ENCODE measurements at places on chromosomes 11 and 22.
A peak's percentile ranks its signal among the peaks of the same experiment; 100 is the strongest.

- DNase-seq, result no peak
Observed at GRCh38 chr11:10298342-10298741, 4.3 kb upstream of the SBF2 start.

DNA sequence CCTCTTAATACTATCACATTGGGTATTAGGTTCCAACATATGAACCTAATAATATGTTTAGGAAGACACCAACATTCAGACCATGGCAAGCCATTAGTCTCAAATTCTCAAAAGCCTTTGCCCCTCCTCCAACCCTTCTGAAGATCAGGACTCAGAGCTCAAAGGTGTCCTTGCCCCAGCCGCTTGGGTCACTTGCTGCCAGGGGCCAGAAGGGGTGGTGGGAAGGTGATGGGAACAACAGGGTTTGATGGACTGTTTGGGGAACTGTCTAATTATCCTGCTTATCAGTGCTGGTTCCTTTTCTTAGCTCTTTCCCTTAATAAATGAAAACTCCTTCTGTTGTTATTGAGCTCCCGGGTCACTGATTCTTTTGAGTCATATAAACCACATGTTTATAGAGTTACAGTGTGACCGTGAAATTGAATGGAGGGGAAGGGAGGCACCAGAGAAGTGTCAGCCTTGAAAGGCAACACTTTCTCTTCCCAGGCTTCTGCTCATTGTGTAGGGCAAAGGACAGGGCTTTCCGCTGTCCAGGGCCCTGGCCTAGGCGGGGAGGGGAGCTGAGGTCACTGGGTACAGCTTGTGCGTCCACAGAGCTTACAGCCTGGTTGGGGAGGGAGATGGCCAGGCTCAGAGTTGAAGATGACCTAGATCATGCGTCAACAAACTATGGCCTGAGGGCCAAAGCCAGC is 105.1 kb downstream of the FBXO7 start:
- peak; percentile 52 for DNase-seq

- no peak for DNase-seq
Observed at GRCh38 chr11:64826578-64827450, 16.5 kb upstream of the MEN1 start.

GRCh38 chr22:17969701-17970113 is 54.7 kb downstream of the MICAL3 start:
- no peak for DNase-seq

DNA sequence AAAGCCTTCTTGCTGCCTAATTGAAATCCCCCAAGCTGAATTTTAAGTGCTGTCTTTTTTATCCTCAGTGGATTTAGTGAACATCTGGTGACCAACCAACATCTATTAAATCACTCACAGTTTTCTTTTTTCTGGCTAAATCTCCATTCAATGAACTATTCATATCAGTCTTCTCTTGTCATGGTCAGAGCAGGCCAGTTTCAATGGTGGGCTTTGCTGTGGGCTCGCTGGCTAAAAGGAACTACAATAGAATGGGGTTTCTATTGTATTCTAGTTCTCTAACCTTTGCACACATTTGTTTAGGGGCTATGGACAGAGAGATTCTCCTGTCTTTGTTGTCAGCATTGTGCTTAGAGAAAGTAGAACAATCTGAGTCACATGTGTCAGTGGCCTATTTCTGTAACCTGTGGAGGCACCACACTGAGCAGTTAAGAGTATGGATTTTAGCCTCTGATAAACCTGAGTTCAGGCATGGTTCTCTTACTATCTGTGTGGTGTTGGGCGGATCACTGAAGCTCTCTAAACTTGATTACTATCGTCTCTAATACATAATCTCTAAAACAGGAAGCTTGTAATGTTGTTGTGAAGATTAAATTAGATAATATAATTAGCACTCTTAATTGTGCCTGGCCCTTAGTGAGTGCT is 94.2 kb upstream of the CADM1 start:
- DNase-seq, result no peak

DNA sequence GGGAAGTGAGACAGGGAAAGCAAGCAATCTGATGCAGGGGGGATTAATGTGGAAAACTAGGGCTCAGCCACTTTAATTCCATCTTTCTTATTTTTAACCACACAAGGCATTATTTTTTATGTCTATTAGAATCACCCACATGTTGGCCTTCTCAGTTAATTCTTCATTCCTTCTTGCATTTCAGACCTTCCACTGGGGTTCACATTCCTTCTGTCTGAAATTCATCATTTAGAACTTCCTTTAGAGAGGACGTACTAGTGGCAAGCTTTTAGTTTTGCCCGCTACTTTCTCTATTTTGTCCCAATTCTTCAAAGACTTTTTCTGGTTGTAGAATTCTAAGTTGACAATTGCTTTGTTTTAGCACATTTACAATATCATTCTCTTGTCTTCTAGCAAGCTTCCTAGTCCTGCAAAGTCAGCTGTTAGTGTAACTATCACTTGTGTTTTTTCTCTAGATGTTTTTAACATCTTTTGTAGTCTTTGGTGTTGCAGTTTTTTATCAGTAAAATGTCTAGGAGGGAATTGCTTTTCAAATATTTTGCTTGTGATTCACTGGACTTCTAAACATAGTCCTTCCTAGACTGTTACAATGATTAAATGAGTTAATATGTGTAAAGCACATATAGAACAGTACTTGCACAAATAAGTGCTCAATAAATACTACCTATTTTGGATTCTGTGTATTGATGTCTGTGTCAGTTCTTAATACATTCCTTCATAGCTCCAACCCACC is 5.5 kb upstream of the NNMT start:
- no peak for DNase-seq

- DNase-seq, result no peak
Observed at GRCh38 chr11:15347969-15348734, 233.4 kb downstream of the INSC start.

DNA sequence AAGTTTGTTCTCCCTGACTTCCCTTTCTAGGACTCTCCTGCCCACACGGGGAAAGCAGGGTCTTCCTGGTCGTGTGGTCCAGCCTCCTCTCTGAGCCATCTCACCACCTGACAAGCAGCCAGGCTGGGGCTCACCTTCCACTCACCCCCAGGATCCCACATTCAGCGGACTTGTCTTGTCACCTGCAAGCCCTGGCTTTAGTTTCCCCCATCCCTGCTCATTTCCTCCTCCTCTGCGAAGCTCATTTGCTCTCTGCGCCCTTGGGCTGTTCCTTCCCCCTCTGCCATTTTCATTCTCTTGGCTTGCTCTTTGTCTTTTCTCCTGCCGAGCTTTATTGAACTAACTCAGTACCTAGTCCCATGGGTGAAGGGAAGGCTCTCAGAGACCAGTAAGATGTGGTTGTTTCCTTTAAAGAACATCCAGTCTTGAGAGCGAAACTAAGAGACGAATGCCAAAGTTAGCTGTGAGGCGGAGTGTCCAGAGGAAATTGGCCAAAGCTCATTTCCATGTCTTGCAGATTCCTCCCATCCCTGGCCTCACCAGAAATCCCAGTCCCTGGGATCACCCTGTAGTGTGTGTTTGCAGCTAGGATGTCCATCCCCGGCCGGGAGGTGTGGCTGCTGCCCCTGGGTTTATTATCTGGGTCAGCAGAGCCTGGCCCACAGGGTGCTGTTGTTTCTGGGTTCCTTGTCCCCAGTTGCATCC is 2.0 kb downstream of the ST14 start:
- DNase-seq, result no peak

- DNase-seq, result no peak
Observed at GRCh38 chr22:37906364-37907008, 389 bp downstream of the MICALL1 start.

DNA sequence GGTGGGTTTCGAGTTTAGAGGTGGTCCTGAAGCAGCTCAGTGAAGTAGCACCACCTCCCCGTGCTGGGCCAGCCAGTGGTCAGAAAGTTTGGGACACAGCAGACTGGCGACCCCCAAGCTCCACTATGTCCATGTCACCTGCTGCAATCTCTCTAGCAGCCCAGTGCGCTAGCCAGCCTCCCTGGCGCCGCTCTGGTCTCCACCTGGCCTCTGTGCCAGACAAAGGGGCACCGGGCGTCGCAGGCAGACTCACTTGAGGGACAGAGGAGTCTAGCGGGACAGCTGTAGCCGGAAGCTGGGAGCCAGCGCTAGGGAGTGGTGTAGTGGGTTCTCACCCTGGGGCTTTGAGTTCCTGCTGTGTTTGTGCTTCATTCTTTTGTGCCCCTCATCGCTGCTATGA is 25.5 kb downstream of the MYBPC3 start:
- DNase-seq, result peak; percentile 27

GRCh38 chr11:120219232-120219937 is 8.6 kb downstream of the OAF start:
- DNase-seq, result no peak

DNA sequence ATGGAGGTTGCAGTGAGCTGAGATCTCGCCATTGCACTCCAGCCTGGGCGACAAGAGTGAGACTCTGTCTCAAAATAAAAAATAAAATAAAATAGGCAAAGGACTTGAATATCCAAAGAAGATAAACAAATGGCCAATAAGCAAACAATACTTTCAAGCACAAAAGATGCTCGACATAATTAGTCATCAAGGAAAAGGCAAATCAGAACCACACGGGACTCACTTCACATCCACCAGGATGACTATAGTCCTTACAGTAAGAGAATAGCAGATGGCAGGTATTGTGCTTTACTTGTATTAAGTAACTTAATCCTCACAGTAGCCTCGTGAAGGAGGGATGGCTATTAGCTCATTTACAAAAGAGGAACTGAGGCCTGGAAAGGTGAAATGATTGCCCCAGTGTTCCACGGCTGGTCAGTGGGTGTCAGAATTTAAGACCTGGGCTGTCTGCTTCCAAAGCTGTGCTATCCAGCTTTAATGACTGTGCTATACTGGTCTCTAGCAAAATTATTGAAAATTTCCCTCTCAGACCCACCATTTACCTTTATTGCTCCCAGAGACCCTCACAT is 40.2 kb upstream of the RBFOX2 start:
- DNase-seq, result no peak

DNA sequence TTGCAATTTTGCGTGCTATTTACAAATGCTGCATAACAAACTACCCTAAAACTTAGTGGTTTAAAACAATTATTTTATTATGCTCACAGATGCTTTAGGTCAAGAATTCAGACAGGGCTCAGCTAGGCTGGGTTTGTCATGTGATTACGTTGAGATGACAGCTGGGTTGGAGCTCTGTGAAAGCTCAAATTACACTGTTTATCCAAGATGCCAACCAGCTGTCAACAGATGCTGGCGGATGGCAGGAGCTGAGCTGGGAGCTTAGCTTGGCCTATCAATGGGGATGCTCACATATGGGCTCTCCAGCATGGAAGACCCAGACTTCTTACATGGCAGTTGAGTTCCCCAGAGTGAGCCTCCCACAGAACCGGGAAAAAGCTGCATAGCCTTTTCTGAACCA is 62.7 kb downstream of the STK33 start:
- DNase-seq, result no peak

DNA sequence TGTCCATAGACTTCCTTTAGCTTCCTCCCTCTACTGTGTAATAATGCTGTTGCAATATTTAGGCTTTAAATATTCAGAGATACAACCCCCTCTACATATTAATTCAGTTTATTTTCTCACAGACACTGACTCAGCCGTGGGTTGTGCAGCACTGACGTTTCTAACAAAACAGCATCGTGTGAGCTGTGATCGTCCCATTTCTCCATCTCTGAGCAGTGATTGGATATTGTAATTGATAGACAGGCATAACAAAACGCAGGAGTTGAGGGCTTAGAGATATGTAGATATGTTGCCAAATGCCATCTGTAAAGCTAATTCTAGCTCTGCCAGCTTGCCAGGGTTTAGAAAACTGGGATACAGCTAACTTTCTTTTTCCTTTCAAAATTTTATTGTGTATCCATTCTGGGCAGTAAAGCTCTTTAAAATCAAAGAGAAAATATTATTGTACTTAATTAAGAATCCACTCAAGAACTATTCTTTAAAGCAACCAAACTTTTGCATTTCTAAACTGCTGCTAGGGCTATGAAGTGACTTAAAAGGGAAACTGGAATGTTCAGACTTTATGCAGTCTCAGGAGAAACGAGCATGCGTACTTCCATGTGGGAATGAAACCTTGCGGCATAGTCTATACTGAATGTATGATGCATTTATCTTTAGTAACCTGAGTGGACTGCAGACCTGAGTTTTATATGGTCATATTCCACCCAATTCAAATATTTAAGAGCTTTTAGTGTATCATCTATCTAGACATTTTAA is 22.7 kb downstream of the BTBD10 start:
- DNase-seq, result no peak

DNA sequence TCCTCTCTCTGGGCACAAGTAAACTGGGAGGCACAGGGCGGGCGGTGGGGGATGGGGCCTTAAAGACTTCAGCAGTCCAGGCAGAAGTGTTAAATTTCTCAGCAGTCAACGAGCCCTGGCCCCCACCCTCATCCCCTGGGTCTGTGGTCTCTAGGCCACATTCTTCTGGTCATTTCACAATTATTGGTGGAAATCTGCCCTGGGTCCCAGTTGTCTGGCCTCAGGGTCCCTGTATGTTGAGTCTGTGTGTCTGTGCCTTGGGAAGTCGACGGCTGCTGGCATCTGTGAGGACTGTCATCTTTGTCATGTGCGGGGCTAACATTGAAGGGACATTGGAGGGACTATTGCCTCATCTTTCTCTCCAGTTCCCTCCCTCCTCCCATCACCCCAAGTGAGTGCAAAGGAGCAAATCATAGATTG is 1.7 kb downstream of the TSPAN18 start:
- DNase-seq, result no peak

DNA sequence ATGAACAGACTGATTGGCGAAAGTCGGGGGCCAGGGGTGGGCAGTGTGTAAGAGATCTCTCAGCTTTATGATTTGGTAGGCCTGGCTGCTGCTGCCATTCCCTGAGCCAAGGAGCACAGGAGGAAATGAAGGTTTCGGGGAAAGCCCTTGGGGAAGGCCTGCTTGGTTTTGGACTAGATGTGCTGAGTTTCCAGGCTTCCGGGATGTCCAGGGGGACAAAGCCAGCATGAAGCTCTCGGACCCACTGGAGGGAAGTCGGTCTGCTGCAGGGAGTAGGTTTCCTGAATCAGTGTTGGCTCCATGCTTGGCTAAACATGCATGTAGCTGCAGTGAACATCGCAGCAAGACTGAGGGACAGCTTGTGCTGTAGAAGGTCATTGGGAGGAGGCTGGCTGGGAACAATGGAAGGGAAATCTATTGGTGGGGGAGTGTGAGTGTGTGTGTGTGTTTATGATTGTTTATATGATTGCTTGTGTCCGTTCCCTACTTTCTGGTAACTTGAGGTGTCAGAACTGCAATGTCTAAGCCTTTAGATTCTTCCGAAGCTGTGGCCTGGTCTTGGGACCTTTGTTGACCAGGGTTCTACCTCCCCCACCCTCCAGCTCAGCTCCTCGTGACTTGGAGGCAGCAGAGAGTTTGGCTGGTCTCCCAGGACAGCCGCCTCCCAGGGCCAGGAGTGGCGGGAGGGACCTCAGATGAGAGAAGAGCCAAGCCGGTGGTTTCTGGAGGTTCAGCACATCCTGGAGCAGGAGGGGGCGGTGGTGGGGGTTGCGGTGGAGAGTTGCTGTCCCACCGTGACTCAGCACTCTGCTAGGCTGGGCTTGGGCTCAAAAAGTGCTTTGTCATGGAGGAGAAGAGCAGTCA is 4.0 kb upstream of the FTH1 start:
- DNase-seq, result peak; percentile 97

GRCh38 chr11:82927264-82927880 is 25.8 kb downstream of the DDIAS start:
- no peak for DNase-seq

GRCh38 chr11:60155931-60156330 is 27.0 kb downstream of the MS4A6A start:
- DNase-seq, result no peak
